Brain microvascular endothelial cell (primary cell): ENCODE measurements at places on chromosomes 13 and 19.

DNA sequence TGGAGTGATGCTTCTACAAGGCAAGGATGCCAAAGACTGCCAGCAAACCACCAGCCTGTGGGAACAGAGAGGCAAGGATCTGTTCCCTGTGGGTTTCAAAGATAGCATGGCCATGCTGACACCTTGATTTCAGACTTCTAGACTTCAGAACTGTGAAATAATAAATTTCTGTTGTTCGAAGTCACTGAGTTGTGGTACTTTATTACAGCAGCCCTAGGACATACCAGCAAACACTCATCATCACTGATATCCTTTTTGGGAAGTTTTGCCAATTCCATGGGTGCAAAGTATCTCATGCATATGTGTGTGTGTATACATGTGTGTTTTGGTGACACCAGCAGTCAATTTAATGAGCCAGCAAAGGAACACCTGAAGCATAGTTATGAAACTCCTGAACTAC is 21.0 kb downstream of the LMO7 start:
- DNase-seq: no peak

GRCh38 chr19:453606-454005 is 7.2 kb downstream of the SHC2 start:
- DNase-seq: no peak

GRCh38 chr19:30335306-30335886 is 36.8 kb upstream of the ZNF536 start:
- no peak for DNase-seq

DNA sequence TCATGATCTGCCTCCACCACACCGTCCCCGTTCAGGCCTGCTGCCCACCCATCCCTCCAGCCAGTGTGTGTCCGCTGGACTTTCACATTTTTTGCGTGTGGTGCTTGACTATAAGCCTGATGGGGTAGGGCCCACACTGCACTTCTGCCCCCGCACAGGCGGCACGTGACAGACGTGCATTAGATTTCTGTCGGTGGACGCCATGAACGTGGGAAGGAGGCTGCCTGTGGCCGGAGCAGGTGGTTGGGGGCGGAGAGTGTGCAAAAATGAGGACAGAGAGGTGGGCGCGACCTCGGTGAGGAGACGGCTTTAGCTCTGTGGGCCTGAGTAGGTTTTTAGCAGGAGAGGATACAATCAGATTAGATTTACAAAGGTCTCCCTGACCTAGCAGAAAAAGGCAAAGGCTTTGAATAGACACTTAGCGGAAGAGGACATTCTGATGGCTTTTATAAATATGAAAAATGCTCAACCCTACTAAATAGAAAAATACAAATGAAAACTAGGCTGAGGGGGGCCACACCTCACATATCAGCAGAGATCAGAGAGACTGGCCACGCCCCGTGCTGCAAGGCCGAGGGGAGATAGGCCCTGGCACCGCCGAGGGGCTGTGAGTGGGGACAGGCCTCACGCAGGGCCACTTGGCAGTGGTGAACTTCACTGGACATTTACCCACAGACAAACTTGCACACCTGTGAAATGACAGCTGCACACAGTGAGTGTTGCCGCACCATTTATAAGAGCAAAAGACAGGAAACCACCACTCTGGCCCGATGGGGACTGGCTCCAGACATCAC is 25.4 kb downstream of the PAK4 start:
- DNase-seq: no peak

GRCh38 chr13:29754473-29754806 is 96.0 kb downstream of the UBL3 start:
- DNase-seq: peak; percentile 45

GRCh38 chr13:61600360-61601033 is 184.8 kb upstream of the PCDH20 start:
- DNase-seq: no peak

DNA sequence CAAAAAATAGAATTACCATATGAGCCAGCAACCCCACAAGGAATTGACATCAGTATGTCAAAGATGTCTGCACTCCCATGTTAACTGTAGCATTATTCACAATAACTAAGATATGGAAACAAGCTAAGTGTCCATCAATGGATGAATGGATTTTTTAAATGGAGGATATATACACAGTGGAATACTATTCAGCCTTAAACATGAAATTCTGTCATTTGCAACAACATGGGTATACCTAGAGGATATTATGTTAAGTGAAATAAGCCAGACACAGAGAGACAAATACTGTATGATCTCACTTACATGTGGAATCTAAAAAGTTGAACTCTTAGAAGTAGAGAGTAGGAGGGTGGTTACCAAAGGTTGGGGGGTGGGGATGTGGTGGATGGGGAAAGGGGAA is 8.0 kb upstream of the ZNF567 start:
- DNase-seq: no peak

- no peak for DNase-seq
These were observed 2.2 kb upstream of the ZNF256 start for GRCh38 chr19:57949702-57950101.
